CD4-positive, alpha-beta T cell treated with Interleukin-6 at 100 ng/mL for 8 hours (primary cell): ENCODE measurements at places on chromosomes 2 and 18.

DNA sequence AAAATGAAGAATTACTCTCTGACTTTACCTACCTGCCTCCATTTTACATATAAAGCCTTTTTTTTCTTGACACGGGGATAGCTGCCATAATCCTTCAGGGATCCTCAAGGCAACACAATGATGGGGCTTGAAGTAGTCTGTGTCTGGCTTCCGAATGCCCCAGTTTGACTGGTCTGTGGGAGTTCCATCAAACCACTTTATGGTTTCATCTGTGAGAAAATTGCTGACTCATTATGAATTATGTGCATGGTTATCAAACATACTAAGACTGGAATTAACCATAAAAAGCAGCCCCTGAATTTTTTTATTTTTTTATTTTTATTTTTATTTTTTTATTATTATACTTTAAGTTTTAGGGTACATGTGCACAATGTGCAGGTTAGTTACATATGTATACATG is 117.5 kb downstream of the PLA2R1 start:
- DNase-seq = no peak

DNA sequence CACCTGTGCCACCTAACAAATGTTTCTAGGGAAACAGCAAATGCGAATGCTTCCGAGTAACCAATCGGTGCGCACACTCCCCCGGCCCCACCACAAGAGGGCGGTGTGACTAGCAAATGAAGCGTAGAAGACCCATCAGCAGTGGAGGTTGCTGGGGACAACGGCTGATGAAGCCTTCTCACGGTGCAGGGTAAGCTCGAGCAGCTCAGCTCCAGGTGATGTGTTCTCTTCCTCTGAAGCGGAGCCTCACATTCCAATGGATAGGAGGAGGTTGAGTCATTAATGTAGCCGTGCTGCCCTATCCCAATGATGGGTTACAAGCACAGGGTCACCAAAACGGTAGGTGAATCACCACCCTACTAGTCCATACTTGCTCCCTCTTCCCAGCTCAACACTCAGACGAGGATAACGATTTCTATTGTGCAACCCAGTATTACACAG is 127.6 kb upstream of the TWIST2 start:
- no peak for DNase-seq

DNA sequence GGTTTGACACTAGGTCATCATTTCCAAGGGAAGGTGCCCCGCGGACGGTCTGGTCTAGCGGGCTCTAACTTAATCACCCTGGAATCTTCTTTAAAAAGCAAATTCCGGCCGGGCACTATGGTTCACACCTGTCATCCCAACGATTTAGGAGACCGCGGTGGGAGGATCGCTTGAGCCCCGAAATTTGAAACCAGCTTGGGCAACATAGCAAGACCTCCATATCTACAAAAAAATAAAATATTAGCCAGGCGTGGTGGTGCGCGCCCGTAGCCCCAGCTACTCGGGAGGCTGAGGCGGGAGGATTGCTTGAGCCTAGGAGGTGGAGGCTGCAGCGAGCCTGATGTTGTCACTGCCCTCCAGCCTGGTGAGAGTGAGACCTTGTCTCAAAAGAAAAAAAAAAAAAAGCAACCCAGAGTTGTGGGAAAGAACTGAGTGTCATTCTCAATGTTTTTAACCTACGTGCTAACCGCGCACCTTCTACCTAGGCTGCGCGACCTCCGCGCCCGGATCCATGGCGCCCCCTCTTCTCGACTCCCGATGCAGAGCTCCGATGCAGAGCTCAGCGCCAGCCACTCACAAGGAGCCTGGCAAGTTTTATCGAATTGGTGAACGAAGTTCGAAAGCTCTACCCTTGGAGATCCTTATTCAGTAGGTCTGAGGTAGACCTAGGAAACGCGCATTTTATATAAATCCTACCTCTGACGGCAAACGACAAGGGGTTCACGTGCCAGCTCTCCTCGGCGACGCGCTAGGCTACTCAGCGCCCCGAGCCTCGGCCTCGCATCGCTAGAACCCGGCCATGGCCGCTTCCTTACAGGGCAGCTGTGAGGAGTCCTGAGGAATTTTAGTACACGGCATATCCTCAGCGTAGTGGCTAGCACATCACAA is 888 bp upstream of the TWSG1 start:
- DNase-seq = no peak

- no peak for DNase-seq
Observed at GRCh38 chr18:35371412-35372195, 5.5 kb downstream of the ZNF396 start.

GRCh38 chr2:59932341-59932740 is 621.1 kb downstream of the BCL11A start:
- DNase-seq = no peak

- no peak for DNase-seq
Observed at GRCh38 chr18:76265497-76266235, 229.4 kb downstream of the ZNF516 start.

GRCh38 chr2:208006833-208007232 is 18.5 kb downstream of the PLEKHM3 start:
- DNase-seq = no peak

DNA sequence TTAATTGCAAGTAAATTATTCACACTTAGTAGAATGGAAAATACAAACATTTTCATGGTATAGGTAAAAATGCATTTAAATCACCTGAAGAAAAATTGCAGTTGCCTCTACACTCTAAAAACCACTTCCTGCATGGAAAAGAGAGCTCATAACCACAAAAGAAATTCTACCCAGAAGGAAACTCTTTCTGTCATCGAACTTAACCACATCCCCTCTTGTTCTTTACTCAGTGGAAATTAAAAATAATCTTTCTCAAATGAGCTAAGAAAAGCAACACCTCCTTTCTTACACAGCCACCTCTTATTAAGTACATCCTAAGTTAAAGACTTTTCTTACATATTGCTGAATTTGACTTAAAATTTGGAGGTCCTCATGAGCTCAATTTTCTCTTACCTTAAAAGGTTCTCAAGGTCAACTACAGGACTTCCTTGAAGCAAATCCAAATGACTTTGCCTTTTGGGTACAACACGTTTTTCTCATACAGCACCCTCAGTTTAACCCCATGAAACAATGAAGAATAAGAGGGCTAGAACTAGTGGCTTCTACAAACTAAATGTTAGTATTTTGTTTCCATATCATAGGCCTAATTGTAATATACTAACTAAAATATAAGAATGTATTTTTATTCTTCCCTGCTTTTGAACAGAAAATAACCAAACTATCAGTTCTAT is 109.1 kb upstream of the CRIM1 start:
- DNase-seq = peak; percentile 57

DNA sequence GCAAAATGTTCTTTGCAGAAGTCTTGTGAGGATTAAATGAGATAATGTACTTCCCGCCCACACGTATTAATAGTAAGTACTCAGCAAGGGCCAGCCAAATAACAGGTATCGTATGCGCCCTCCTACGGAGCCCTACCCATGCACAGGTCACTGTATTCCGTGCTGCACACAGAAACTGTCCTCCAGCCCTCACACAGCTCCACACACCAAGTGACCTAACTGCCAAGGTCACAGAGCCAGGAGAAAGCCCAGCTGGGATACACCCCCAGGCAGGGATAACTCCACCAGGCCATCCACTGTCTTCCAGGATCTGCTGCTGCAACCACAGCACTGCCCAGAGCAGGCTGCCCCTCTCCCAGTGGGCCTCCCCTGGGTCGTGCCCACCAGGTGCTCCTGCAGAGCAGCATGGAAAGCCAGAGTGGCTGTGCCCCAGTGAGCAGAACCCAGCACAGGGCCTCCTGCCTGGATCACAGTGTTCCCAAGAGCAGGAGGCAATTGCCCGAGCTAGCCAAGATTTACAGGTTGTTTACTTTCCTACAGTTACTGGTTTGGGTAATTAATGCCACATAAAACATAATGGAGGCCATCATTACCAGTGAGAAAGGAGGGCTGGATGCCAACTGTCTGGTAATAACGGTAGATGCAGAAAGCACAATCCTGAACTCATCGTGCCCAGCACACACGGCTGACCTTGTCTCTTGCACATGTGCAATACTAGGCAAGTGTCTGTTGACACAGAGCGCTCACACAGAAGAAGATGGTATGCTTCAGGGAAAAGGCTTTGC is 24.4 kb downstream of the TFCP2L1 start:
- DNase-seq = no peak

GRCh38 chr2:96806468-96807126 is 9.5 kb upstream of the CNNM3 start:
- DNase-seq = peak; percentile 56

DNA sequence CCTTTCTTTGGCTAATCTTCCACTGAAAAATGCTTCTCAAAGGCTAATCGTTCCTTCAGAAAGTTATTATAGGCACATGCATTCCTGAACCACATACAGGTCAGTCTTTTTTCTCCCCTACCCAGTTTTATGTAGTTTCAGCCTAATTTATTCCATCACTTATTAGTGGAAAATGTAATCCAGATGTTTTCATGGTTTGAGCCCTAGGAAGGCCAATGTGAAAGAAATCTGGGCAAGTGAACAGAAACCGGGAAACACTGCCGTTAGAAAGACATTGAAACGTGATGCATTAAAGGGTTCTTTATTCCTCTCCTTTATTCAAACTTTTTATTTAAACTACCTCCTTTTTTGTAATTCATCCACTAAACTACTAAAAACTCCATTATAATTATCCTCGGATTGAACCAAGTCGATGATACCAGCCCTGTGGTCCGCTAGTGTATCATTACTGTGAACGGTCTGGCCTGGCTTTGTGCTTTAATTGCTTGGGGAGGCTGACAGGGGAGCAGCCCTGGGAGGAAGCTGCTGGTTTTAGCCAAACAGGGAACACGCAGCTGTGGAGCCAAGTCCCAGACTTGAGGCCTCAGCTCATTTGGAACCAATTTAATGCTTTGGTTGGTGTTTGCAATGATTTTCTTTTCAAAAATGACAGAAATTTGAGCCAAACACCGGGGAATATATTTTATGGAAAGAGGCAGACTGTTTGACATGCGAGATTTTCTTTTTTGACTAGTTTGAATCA is 149.2 kb downstream of the ARHGAP28 start:
- no peak for DNase-seq

- no peak for DNase-seq
Observed at GRCh38 chr2:24579053-24579803, 88.2 kb downstream of the NCOA1 start.

DNA sequence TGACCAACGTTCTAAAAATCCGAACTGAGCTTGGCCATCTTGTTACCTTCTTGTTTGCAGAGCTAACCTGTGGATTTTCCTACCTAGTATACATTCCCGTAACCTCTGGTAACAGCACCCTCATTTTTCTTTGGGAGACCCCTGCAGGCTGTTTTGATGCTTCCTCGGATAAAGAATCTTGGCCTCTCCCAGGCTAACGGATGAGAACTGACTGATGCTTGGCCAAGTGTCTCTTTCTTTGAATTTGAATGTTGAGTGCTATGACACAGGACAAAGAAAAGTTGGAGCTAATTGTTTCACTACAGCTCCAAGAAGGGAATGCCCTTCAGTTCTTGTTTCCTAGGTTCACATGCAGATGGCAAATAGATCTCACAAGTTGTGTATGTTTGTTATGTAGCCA is 19.3 kb upstream of the CAVIN2 start:
- no peak for DNase-seq

DNA sequence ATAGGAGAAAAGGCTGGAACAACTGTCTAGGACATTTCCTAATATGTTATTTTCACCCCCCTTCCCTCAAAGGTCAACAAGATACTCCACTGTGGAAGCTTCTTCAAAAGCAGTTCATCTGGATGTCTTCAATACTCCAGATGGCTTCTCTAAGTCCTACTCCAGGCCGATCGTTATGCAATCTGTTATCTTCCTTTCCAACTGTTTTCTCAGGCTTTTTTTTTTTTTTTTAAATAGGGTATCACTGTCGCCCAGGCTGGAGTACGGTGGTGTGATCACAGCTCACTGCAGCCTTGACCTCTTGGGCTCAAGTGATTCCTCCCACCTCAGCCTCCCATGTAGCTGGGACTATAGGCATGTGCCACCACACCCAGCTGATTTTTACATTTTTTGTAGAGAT is 26.3 kb downstream of the ATP8B1 start:
- no peak for DNase-seq

GRCh38 chr2:117519721-117520120 is 294.8 kb upstream of the DDX18 start:
- no peak for DNase-seq

DNA sequence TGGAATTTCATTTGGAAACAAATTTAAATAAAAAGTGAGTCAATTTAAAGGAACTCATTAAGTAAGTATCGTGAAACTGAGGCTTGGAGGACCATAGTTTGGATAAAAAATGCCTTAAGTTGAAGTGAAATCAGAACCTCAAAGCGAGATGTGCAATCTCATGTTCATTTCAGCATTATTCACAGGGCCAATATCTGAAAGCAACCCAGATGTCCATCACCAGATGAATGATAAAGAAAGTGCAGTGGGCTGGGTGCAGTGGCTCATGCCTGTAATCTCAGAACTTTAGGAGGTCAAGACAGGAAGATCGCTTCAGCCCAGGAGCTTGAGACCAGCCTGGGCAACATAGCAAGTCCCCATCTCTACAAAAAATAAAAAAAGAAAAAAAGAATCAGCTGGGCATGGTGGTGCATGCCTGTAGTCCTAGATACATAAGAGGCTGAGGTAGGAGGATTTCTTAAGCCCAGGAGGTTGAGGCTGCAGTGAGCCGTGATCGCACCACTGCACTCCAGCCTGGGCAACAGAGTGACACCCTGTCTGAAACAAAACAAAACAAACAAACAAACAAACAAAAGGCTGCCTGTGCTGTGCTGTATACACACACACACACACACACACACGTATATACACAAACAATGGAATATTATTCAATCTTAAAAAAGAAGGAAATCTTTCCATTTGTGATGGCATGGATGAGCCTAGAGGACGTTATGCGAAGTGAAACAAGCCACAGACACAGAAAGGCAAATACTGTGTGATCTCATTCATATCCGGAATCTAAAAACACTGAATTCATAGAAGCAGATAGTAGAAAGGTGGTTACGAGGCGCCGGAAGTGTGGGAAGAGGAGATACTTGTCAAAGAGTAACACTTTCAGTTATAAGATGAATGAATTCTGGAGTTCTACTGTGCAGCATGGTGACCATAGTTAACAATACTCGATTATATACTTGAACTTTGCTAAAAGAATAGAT is 14.5 kb downstream of the SH3RF3 start:
- DNase-seq = peak; percentile 63

DNA sequence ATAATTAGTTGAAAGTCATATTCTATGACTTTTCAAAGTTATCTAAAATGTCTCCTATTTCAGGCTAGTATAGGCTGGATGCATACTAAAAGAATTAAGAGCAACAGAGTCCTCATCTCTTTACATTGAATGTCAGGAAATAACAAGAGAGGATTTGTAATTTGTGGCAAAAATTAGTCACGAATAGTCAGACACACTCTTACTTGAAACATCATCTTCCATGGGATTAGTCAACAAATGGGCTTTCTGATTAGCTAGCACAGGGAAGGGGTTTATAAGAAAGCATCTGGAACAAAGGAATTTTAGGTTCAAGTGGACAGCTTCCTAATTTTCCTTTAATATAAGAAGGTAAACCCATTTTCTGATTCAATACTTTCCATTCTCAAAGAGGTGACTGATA is 330.3 kb upstream of the MEX3C start:
- DNase-seq = no peak

DNA sequence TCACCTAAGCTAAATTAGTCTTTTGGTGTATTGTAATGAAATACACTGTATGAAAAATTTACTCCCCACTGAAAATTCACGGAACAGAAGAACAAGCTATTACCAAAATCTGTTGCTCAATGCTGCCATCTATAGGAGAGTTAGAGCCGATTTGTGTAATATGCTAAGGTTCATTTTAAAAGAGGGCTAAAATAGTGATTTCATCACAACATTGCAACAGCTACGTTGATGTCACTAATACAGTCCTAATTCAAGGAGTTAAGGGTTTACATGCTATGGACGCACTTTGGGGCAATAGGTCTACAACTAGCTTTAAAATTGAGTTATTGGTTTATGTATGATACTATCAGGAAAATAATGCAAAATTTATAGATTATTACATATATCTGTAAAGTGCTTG is 3.0 kb upstream of the IRS1 start:
- peak; percentile 67 for DNase-seq
